GM23248 (cell line): ENCODE measurements at places on chromosomes 5 and 9. TPM values are rescaled to one million over a fixed set of nuclear protein-coding genes. Genes with fewer than 3 reads are reported as not detected.

DNA sequence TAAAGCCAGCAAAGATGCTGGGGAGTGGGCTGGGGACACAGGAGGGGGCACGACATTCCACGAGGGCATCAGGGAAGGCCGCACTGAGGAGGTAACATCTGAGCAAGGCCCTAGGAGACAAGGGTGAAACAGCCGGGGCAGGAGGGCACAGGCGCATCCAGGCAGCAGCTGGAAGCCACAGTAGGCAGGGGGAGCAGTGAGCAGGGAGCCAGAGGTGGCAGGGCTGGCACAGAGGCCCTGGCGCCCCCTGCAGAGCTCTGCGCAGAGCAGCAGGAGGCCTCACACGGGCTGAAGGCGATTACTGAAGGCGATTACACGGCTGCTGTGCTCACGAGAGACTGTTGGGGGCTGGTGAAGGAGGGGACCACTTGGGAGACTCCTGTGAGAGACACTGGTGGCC, 15.4 kb downstream of the LMAN2 start:
- peak; percentile 44 for DNase-seq

- peak; percentile 5 for DNase-seq
Observed at GRCh38 chr5:107218457-107219193, 452.1 kb downstream of the EFNA5 start.

DNA sequence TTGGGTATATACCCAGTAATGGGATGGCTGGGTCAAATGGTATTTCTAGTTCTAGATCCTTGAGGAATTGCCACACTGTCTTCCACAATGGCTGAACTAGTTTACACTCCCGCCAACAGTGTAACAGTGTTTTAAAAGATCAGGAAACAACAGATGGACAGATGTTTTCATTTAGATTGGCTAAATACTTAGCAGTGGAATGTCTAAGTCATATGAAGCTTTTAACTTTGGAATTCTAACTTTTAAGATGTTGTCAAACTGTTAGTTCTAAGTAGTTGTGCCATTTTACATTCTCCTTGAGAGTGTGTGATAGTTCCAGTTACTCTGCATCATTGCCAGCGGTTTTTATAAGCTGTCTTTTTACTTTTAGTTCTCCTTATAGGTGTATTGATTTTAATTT, 688.8 kb downstream of the SEMA5A start:
- DNase-seq = peak; percentile 49

ECSCR gene
- not detected in 2 replicates for total RNA-seq

TRPM3 gene
- total RNA-seq = not detected in 2 replicates

BTNL8 gene
- total RNA-seq = not detected in 2 replicates

SPINK7 gene
- total RNA-seq = not detected in 2 replicates
